ENCODE measurements at places on chromosomes 3 and 15. TPM values are rescaled to one million over a fixed set of nuclear protein-coding genes. Genes with fewer than 3 reads are reported as not detected.
A peak's percentile ranks its signal among the peaks of the same experiment; 100 is the strongest.

DNA sequence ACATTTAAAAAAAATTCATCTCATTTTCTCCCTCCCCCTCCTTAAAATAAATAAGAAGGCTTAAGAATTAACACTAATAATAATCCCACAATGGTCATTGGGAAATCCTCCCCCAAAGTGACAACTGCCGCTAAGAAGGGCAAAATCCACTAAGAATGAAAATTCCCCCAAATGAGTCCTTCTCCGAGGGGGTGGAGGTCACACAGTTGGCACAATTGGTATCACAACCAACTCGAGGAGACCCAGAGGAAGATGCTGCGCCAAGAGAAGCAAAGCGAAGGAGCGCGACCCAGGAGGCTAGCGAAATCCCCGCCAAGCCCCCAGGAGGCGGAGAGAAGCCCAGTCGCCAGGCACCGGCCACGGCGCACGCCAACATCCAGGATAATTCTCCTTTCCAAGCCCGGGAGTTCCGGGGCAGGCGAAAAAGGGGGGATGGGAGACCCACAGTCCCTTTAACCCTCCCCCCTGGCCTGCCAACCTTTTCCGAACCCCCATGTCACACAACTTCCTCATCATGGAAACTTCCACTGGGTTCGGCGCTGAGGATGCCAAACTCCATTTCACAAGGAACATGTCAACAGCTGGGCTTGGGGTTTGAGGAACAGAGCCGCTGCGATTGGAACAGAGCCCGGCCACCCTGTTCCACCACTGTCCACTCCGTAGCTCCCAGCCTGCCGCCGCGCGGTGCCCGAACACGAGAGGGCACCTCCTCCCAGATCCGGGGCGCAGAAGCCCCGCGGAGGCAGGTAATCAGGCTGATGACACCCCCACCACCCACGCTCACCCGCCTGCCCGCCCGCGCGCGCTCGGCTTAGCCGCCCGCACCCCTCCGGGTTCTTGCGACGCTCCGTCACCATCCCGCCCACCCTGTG, 668 bp downstream of the THRB start:
- DNase-seq = peak; percentile 10

TGM5 gene
- total RNA-seq = not detected

- DNase-seq = no peak
Observed at GRCh38 chr15:26001201-26001600, 138.1 kb upstream of the ATP10A start.

KIF7 gene
- 19.6 TPM for total RNA-seq

DNA sequence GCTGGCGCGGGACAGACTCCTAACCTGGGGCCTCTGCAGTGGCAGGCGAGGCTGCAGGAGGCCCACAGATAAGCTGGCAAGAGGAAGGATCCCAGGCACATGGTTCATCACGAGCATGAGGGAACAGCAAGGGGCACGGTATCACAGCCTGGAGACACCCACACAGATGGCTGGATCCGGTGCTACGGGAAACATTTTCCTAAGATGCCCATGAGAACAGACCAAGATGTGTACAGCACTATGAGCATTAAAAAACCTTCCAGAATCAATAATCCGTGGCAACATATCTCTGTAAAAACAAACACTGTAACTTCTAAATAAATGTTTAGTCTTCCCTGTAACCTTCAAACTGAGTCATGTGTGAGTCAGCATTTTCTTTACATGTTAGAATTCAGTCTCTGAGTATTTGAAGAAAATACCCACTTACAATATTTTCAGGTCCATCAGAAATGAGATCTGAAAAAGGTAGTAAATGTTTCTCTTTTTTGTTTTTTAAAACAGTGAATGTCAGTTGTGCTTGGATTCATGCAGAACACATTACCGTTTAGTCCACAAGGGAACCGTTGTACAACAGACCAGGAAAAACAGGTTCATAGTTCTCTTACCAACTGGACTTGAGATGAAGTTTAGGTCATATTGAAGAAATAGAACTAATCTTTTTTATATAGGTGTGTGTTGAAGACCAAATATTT, 75.9 kb downstream of the BOC start:
- DNase-seq = peak; percentile 70

- DNase-seq = no peak
Observed at GRCh38 chr3:15602146-15602536, 596 bp downstream of the BTD start.

- DNase-seq = no peak
Observed at GRCh38 chr3:178458313-178459037, 77.8 kb upstream of the KCNMB2 start.

- no peak for DNase-seq
Observed at GRCh38 chr15:66670762-66671580, 31.1 kb upstream of the SMAD6 start.

ECE2 gene
- total RNA-seq = not detected

- DNase-seq = no peak
Observed at GRCh38 chr3:62870321-62870720, 4.9 kb downstream of the CADPS start.

GPR62 gene
- not detected for total RNA-seq

IGF1R gene
- 6.6 TPM for total RNA-seq

GRCh38 chr15:51097553-51098330, 3.0 kb upstream of the TNFAIP8L3 start:
- no peak for DNase-seq

AMOTL2 gene
- 190 TPM for total RNA-seq

STRIT1 gene
- not detected for total RNA-seq

DNA sequence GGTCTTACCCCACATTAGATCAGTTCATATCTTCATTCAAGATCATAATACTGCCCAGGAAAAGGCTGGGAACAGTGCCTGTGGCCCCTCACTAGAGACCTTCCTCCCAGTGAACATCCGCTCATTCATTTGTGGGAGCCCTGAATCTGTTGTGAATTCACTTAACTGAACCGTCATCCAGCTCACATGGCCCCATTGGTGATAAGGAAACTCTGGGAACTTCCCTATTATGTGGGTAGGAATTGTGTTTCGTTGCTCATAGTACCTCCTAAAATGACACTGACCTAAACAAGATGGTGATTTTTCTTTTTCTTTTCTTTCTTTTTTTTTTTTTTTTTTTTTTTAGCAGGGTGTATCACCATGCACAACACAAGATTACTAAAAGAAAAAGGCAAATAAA, 6.8 kb upstream of the MESP2 start:
- no peak for DNase-seq

DNA sequence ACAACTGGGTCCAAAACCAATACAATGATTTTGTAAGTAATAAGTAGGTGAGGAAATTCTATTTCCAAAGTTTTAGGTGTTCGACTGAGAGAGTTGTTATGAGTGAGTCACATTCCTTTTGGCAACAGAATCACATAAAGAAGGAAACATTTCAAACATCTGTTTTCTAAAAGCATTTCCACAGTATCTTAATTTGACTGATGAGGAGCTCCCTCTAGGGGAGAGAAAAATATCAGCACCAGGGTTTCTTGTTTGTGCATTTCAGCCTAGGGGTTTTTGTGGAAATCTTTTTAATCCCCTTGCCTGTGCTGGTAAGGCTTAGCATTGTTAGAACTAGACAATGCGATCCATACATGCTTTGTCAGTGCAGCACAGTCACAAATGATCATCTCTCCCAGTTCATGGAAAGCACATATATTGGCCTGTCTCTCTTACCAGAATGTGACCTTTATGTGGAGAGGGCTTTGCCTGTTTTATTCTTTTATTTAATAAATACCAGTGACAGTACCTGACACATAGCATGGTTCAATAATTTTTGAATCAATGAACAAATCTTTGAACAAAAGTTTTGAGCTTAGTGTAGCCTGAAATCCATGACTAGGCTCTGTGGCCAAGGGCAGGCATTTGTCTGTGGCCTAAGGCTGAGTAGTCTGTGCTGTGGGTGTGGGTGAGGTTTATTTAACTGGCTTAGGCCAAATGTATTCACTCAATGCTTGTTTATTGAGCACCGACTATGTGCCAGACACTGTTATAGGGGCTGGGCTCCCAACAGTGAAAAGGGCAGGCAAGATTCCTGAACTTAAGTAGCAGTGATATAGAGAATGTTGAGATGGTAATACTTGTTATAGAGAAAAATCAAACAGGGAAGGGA, 21.1 kb upstream of the IQCF6 start:
- DNase-seq = peak; percentile 50

DNA sequence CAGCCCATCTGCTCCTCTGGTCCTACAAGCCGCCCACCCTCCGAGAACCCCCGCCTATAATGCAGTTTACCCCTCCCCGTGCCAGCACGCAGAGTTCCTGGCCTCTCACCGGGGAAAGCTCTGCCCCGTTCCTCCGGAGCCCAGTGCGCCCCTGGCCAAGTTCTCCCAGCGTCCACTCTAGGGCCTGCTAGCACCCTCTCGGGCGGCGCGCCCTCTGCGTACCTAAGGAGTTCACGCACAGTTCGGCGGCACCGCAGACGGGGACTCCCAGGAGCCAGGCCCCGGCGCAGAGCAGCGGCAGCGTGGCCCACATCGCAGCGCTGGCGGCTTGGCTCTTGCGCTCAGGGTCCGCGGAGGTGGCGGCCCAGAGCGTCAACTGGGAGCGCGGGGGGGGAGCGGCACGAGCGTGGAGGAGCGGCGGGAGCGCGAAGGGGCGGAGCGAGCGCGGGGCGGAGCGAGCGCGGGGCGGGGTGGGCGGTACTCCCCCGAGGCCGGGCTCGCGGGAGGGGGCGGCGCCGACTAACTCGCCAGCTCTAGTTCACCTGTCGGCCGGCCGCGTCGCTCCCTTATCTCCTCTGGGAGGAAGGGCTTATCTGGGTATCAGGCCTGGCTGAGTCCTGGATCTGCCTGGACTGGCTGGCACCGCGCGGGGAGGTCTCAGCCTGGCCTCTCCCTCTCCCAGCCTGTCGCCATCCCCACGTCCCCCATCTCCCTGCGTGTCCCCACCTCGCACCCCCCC, at the start of gene CTSH:
TSS of gene CTSH (minus strand) at position 378 of the 739 bp plus-strand sequence. CDS start at position 313, 65 bp downstream.
- DNase-seq = peak; percentile 61

DNA sequence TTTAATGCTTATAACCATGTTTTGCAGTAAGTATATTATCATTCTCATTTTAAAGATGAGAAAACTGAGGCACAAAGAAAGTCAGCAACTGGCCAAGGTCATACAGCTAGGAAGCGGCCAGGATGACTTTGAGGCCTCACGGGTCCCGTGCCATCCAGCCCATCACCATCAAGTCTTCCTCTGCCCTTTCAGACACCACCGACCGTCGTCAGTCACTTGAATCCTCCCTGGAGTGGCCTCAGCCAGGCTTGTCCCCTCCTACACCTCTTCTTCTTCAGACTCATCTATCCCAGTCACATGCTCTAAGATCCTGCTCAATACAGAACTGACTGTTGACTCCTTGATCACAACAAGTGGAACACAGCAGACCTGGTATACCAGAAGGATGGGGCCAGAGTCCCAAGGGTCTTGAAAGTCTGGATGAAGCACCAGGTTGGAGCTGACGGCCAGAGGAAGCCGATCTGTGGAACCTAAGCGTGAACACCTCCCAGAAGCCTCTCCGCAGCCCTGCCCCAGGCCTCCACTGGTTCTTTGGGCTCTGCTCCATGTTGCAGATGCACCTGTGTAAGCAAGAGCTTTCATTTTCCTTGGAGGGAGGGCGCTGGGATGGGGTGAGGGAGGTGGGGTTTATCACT, 22.1 kb downstream of the ITGA11 start:
- no peak for DNase-seq

SH2D7 gene
- total RNA-seq = not detected

- DNase-seq = no peak
Observed at GRCh38 chr3:125256675-125257074, 44.1 kb upstream of the SLC12A8 start.

DNA sequence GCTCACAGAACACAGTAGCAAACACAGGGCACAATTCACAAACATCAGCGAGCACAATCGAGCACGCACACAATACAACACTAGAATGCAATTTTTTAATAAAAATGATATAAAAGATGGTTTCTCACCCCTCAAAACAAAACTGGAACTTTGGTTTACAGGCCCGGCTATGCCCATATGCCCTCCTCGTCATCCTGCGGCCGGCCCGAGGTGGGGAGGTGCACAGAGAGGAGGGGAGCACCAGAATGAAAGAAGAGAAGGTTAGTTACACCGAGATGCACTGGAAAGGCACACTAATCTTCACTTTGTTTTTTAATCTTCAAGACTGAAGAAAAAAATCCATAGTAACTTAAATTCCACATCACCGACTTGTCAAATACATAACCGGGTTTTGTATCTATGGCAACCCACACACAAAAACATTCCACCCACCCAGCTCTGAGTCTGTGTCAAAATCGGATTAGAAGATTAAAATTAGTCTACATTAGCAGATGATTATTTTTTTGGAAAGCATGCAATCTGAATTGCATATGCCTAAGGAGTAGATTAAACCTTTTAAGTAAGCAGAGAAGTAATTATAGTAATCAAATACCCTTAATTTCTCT, 196.7 kb upstream of the WNT5A start:
- DNase-seq = no peak

DNA sequence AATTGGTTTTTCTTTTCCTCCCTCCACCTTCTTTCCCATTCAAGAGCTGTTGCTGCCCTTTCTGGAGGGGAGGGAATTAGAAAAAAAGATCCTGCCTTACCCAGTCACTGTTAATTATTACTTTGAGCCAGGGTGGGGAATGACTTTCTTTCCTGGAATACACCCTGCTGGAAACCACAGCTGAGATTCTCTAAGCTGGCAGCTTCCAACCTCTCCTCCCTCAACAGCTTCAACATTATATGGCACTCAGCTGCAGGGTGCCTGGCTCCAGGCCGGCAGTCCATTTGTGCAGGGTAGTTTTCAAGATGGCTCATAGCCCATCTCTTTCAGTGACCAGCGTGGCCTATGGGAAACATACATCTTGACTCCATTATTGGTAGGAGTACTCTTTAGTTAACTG, 105.8 kb downstream of the UBE3A start:
- peak; percentile 51 for DNase-seq

DNA sequence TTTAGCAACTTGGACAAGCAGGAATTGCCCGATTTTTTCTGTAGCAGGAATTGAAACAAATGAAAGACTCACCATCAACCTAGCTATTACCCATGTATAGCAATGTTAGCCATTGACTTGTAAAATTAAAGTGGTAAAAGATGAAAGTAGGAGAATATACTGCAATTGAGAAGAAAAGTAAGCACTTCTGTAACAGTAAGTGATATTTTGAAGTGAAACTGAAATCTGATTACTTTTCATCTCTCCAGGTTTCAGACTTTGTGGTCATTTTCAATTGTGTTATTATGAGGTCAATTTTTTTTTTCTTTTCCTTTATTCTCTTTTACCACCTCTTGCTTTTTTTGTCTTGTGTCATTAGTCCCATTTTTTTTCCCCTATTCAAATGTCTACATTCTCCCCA, 1078.2 kb downstream of the ZPLD1 start:
- DNase-seq = no peak

DNA sequence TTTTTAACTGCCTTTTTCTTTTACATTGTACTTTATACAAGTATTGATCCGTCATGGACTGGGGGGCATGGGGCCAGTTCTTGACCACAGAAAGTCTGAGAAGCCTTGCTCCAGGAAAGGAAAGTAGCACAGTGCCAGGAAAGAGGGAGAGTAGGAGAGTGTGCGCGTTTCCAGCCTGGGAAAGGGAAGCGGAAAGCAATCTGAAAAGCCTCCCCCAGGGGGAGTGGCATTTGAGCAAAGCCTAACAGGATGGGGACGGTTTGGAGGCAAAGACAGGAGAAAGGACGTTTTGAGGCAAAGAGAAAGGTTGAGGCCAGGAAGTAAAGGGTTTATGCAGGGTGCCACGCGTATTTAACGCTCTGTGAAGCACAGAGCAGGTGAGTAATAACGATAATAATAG, 116.9 kb downstream of the RORA start:
- peak; percentile 27 for DNase-seq

GRCh38 chr3:151467069-151467468, 6.2 kb upstream of the IGSF10 start:
- DNase-seq = no peak

TM4SF4 gene
- total RNA-seq = not detected

- DNase-seq = no peak
Observed at GRCh38 chr3:114294940-114295480, 1.2 kb downstream of the TIGIT start.
